ENCODE measurements at places on chromosomes 5 and 9. TPM values are rescaled to one million over a fixed set of nuclear protein-coding genes. Genes with fewer than 3 reads are reported as not detected.

Gene ZDHHC11B
- total RNA-seq, result 7.3 TPM

Gene CRB2
- 9.9 TPM for total RNA-seq

Gene DTWD2
- 7.7 TPM for total RNA-seq

- H3K4me1 ChIP-seq, result peaks cover 11% of the 10 kb centered on the region
- no peak overlapping the region for H3K27ac ChIP-seq
- H3K4me3 ChIP-seq, result no peak overlapping the region
- peaks cover 26% of the 10 kb centered on the region for H3K27me3 ChIP-seq
- no peaks in the 10 kb centered on the region for H3K36me3 ChIP-seq
These were observed 26.6 kb downstream of the TLX3 start for GRCh38 chr5:171335616-171336015.

DNA sequence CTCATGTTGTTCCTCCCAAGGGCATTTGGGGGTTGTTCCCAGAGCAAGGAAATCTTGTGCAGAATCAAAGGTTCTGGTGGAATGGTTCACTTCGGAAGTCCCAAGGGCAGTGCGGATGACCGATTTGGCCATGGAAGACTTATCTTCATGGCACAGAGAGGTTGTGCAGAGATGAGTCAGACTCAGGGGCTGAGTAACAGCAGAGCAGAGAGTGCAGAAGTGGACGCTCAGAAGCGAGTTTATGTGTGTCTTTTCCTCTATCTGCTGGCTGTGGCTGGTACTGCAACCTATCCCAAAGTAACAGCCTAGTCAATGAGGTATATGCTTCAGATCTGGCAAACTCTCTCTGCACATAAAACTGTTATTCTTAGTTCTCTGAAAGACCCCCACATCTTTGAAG lies 118.1 kb downstream of the DPYSL3 start:
- peaks cover 6% of the 10 kb centered on the region for H3K4me1 ChIP-seq
- H3K27me3 ChIP-seq, result no peaks in the 10 kb centered on the region
- DNase-seq, result no peak
- H3K27ac ChIP-seq, result no peak overlapping the region
- H3K4me3 ChIP-seq, result no peak overlapping the region
- H3K36me3 ChIP-seq, result peaks cover 37% of the 10 kb centered on the region

GRCh38 chr5:5490774-5491347 lies 68.4 kb downstream of the ICE1 start:
- H3K27me3 ChIP-seq, result no peaks in the 10 kb centered on the region
- DNase-seq, result no peak
- H3K27ac ChIP-seq, result no peak overlapping the region
- H3K4me3 ChIP-seq, result no peak overlapping the region

GRCh38 chr5:177232761-177233160 lies 70.8 kb downstream of the RAB24 start:
- no peak overlapping the region for H3K27ac ChIP-seq
- H3K4me3 ChIP-seq, result no peak overlapping the region
- peaks cover 8% of the 10 kb centered on the region for H3K4me1 ChIP-seq
- H3K36me3 ChIP-seq, result peaks cover 13% of the 10 kb centered on the region

Data from spinal cord (tissue), 10 donors.